Stimulated activated CD8-positive, alpha-beta memory T cell treated with anti-CD3 and anti-CD28 coated beads, Interleukin-4, amount 100 ng/mL, for 1 hour (primary cell): ENCODE measurements at places on chromosomes 2 and 18.

GRCh38 chr2:68385220-68385906, 20.3 kb downstream of the PLEK start:
- no peak for DNase-seq

DNA sequence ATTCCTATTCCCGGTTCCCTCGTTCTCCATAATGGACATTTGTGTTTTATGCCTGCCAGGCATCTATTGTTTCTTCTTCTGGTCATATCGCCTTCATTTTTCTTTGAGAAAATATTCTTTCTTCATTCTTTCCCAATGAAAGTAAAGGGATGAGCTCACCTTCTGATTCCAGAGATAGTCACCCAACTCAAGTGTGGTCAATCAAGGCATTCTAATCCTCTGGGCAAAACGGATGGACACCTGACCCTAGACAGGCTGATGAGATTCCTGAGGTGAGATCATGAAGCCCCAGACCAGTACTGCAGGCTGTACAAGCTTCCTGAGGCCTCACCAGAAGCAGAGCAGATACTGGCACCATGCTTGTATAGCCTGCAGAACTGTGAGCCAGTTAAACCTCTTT, 52.8 kb downstream of the GAD1 start:
- DNase-seq, result no peak

GRCh38 chr2:51368250-51368649, 336.3 kb upstream of the NRXN1 start:
- no peak for DNase-seq

DNA sequence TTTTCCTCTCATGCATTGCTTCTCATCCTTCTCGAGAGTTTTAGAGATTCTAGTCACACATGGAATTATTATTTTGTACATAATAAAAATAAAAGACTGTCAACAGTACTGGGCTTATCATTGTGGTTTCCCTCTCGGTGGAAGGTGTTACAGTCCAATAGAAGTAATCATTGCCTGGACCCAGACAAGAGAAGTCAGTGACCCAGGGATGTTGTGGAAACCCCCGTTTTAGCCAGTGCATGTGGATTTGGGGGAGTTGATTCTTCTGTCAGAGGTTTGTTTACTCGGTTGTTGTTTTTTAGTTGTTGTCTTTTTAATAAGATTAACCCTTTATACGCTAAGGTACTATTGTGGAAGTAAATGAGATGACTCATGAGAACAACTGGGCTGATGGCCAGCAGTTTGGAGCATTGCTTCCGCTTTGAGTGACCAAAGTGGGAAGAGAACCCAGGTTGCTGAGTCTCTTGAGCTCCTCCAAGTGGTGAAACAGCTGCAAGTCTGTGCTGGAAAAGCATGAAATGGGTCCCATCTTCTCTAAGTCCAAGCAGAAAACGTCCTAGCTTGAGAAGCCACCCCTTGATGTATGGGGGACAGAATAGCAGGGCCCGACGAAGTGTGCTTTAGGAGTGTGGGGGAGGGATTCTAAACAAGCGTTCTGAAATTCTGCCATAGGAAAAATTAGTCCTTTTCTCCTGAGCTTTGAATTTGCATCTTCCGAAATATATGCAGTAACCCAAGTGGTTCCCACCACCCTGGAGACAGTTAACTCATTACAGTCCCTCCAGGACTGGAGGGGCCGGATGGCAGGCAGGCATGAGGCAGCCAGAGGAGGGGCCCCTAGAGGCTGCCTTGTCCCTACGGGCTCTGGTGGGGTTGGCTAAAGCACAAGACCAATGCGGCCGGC, 61.8 kb upstream of the GPR45 start:
- DNase-seq, result no peak

DNA sequence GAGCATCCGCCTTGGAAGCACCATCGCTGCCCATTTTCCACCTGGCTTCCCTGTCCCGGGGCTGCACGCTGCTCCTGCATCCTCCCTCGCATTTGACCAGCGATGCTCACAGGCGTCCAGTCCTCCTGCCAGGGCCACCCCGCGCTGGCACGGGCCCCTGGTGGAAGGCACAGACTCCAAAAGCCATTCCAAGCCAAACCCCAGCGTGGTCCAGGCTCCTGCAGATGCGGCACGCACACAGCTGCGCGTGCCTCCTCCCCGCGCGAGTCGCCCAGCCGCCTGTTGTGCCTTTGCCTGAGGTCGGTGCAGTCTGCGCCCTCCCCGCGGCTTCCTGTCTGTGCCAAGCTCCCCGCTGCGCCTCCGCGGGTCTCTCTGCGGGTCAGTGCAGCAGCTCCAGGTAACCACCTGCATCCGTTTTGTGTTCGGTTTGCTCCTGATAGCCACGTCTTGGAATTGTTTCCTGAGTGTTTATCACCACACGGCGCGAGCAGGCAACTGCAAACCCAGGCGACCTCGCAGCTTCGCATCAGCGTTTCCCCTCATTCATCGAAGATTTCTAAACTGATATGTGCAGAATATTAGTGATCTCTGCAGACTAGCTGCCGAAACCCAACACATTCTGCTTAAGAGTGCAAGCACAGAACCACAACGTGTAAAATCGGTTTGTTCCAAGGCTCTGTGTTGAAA, 65.2 kb upstream of the SALL3 start:
- DNase-seq, result no peak

DNA sequence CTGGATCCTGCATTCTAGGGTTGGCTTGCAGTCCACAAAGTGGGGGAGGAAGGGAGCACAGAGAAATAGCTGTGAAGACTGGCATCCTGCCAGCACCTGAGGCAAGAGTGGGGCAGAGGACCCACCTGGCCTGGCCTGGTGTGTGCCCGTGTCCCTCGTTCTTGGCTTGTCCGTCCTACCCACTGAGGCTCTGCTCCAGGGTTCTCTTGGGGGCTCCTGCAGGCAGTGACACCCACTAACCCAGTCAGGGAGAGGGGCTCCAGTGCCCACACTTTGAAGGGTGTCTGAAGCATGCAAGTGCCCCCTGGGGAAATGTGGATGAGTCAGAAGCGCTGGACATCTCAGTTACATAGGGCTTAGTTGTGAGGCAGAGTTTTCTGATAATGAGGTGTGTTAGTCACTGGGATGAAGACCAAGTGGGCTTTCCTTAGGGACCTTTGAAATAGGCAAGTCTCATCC, 79.4 kb downstream of the SLC4A3 start:
- no peak for DNase-seq

- DNase-seq, result no peak
These were observed 13.3 kb upstream of the DUSP2 start for GRCh38 chr2:96158554-96158940.

DNA sequence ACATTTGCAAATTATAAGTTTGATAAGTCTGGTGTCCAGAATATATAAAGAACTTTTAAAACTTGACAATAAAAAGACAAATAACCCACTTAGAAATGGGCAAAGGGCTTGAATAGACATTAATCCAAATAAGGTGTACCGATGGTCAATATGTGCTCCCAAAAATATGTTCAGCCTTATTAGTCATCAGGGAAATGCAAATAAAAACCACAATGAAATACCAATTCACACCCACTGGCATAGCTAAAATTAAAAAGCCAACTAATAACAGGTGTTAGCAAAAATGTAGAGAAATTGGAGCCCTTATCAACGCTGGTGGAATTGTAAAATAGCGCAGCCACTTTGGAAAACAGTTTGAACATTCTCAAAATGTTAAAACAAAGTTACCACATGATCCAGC, 79.0 kb upstream of the SCG2 start:
- no peak for DNase-seq

GRCh38 chr2:241788135-241788534, 11.5 kb downstream of the GAL3ST2 start:
- no peak for DNase-seq

- DNase-seq, result no peak
These were observed 32.9 kb downstream of the SERPINB7 start for GRCh38 chr18:63808125-63808524.

- DNase-seq, result no peak
These were observed 762.4 kb downstream of the DSC3 start for GRCh38 chr18:30280186-30280585.

GRCh38 chr18:79816981-79817606, 19.4 kb downstream of the KCNG2 start:
- DNase-seq, result no peak

DNA sequence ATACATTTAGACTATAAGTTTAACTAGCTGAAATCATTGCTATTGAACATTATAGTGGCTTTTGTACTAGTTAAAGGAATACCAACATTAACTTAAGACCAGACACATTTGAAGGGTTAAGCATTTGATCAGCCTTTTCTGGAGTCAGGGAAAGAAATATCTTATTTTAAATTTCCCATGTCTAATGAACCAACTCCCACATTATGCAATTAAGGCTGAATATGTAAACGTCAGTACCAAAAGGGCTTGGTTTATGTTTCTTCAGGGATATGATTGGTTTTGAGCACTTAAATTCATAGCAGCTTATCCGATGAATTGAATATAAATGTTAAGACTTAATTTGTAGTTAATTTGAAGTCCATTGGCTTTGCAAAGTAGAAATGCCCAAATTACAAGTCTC, 344.5 kb downstream of the KIAA1328 start:
- no peak for DNase-seq

- DNase-seq, result no peak
These were observed 529.1 kb upstream of the HNMT start for GRCh38 chr2:137435162-137435561.

DNA sequence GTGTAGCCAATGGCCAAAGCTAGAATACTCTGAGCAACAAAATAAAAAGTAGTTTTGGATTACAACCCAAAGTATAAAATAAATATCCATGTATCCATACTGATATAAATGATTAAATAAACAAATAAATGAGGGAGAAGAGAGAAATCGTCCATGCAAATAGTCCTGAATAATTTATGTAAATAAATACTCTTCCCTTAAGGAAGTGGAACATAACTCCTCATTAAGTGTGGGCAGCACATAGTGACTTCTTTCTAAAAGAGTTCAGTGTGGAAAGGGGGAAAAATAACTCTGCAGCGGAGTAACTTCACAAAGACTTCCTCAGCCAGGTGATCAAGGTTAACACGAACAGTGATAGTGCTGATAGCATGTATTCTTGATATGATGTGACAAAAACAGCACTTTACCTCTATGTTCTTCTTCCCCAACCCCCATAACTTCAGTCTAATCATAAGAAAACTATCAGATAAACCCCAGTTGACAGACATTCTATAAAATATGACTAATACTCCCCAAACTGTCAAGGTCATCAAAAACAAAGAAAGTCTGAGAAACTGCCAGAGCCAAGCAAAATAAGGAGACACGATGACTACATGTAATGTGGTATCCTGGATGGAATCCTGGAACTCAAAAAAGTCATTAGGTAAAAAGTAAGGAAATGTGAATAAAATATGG, 30.7 kb downstream of the METTL8 start:
- DNase-seq, result no peak

DNA sequence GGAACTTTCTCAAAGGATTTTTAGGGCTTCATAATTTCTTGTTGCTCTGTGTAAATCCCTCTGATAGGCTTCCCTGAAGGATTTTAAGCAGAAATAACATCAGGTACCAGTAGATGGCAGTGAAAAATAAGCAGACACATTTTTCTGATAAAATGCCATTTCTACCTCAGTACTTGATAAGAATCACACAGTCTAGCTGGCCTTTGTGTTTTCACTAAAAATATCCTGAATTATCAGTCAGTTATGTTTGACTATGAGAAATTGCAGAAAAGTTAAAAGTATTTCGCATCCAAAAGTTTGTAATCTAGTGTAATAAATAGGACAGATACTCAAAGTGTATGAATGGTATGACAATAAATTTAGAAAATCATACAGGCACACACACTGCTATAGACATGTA, 68.7 kb downstream of the DNAJC10 start:
- DNase-seq, result no peak

GRCh38 chr2:63765117-63765516, 76.6 kb upstream of the UGP2 start:
- no peak for DNase-seq

DNA sequence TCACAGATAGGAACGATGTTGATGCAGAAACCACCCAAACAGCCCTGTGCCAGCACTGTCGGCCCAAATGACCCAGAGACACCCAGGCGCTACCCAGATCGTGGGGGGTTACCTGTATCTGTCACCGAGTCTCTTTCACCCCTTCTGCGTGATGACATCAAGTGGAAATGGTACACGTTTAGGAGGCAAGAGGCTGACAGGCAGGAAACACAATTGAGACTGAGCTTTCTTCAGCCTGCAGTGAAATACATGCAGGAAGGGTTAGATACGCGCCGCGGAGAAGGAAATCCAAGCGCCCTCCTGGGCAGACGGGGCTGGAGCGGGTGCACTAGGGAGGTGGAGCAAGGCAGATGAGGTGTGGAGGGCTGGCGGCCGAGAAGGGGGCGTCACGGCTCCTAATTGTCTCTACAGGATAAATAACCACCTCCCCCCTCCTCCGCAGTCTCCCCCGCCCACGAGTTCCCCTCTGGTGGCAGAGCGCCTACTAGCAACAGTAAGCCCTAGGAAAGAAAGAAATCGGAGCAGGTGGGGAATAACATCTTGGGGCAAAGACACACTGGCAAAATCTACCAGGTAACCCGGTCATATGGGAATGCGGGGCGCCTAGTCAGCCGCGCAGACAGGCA, at the start of gene RNF152:
TSS of gene RNF152 (minus strand) at position 325 of the 626 bp plus-strand sequence. CDS start 76,544 bp downstream, outside the sequence.
- no peak for DNase-seq

DNA sequence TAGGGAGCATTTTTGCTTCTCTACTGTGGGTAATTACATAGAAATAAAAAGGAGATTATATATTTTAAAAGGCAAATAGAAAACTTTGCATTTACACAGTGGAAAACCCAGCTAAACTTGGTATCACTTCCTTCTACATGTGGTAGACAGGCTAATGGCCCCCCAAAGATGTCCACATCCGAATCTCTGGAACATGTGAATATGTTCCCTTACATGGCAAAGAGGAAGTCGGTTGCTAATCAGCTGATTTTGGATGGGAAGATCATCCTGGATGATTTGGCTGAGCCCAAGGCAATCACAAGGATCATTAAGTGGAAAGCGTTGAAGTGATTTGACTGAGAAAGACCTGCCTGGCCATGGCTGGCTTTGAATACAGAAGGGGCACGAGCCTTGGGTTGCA, 26.2 kb downstream of the CREG2 start:
- DNase-seq, result no peak

DNA sequence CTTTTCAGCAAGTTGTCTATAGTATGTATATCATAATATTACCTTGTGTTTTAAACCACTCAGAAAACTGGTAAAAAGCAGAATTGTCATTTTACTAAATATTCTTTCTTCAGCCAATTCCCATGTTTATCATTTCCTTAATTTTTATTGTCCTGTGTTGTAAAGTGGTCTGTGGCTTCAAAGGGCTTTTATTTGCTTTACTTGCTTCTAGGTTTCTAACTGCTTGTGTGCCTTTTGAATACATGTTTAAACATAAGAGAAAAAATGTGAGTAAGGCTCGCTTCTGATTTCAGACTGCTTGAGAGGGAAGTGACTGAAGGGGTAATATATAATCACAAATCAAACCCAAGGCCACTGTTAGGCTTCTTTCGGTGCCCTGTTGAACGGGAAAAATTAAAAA, 407.5 kb upstream of the NRP2 start:
- DNase-seq, result no peak

- no peak for DNase-seq
These were observed 26.2 kb downstream of the UNC50 start for GRCh38 chr2:98634406-98635092.

DNA sequence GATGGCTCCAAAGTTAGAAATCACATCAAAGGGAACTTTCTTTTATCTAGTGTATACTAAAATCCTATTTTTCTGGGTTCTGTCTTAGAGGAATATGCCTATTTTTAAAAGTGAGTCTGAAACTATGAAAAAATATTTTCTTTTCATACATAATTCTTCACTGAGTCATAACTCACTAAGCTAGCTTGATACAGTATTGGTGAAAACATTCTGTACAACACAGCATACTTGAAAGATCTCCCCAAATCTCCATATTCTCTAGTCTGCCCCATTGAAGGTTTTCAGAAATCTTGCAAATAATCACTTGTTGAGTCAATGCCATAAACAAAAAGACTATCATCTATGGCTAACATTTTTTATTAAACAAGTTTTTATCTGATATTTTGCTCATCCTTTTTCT, 44.5 kb downstream of the COL3A1 start:
- DNase-seq, result no peak
